SK-N-SH treated with all-trans-retinoic acid at 6 μM for 48 hours (cell line): ENCODE measurements at places on chromosomes 13 and 19.

DNA sequence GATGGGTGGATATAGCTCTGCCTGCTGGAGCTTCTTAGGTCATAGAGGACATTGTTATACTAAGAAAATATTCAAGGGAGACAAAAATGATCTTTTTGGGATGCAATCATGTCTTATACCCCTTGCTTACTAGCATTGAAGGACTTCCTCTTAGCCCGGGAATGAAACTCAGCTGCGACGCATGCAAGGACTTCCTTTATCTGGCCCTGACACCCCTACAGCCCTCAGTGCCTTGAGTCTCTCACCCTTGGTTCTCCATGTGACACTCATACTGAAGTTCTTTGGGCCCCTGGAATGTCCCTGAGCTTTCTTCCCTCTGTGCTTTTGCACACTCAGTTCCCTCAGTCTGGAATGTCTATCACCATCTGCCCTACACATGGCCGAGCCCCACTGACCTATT, 72.5 kb upstream of the MTIF3 start:
- ATAC-seq = no peak

DNA sequence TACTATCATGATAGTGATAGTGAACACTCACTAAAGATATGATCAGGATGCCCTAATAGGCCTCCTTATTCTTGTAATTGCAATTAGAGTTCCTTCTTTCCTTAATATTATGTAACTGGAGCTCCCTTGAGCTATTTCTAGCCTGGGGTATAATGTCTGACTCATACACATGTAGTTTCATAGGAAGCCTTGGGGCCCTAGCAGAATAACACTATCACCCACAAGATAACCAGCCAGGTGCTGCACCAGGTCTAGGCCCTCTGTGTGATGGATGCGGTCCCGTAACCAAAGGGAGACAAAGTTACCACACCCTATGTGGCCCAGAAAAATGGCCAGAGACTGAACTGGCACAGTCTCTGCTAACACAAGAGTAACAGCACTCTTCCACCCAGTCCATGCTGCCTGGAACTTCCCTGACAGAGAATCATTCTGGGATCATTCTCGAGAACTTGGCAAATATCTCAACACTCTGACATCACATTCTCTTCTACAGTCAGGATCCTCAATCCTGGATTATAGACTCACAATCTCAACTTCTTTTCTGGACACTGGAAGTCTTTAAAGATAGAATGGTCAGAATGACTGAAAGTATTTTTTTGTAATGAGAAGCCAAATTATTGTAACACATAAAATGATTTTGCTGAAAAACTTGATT, 32.6 kb upstream of the IGFL4 start:
- no peak for ATAC-seq

DNA sequence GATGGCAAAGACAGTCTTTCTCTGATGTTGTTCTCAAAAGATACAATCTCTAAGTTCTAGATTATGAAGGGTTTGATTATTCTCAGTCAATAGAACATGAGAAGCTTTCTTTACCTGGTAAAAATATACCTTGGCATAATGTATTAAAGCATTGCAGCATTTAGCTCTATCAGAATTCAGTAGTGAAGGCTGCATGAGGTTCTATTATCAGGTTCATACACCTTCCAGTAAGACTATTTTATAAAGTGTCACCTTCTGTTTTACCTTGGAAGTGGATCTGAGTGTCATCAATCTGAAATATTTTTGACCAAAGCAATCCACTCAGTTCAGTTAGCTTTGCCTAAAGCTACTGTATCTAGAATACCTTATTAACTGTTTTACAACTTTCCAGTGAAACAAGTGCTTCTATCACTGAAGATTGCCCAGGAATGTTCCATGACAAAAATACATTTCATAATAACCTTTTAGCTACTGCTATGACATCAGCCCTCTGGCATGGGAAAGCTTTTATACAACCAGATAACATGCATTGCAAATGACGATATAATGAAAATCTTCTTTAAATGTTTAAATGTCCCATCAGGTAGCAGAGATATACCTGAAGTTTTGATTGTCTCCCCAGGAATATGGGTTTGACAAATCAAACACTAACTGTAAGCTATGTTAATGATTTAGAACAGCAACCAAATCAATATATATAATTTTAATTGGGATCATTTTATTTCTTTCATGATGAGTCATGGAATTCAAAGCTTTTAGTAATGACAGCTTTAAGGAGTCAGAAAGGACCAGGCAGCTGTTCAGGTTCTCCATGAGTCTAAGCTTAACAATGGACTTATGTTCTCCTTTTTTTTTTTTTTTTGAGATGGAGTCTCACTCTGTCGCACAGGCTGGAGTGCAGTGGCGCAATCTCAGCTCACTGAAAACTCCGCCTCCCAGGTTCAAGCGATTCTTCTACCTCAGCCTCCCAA, 72.2 kb downstream of the UFM1 start:
- no peak for ATAC-seq

GRCh38 chr19:56141417-56141993, 418 bp downstream of the ZNF444 start:
- no peak for ATAC-seq

DNA sequence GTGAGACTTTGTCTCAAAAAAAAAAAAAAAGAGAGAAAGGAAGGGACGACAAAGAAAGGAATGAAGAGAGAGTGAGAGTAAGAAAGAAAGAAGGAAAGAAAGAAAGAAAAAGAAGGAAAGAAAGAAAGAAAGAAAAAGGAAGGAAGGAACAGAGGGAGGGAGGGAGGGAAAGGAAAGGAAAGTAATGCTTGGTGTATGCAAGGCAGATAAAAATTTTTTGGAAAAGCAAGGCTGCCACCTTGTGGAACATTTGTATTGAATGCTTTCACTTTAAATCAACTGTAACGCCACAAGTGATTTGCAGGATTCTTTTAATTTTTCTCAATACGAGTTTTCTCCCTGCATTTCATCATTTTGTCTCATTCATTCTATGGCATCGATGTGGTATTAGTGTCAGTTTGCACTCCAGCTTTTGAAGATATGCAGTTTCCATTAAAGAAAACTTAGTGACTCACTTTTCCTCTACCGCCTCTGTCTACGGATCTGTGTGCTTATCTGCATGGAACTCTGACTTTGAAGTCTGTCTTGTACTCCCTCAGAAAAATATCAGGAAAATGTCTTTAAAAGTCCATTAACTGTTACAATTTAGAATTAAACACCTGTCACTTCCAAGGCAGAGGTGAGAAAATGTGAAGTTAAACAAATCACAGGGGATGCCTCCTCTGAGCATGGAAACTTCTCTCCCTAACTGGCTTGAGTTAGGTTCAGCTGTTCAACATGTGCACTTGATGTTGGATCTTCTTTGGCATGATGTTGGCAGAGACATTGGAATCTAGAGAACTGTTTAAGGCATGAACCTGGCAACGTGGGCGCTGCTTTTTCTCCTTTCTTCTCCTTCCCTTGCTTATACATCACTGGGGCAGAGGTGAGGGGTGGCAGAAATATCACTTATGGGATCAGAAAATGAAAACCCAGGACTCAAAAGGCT, 20.0 kb upstream of the ZDHHC20 start:
- ATAC-seq = peak; percentile 83

GRCh38 chr13:112849500-112849899, 119.5 kb upstream of the MCF2L start:
- ATAC-seq = no peak

GRCh38 chr19:36256853-36257519, 42.1 kb downstream of the ZNF146 start:
- peak; percentile 45 for ATAC-seq
